ENCODE measurements at places on chromosomes 1 and 21.

DNA sequence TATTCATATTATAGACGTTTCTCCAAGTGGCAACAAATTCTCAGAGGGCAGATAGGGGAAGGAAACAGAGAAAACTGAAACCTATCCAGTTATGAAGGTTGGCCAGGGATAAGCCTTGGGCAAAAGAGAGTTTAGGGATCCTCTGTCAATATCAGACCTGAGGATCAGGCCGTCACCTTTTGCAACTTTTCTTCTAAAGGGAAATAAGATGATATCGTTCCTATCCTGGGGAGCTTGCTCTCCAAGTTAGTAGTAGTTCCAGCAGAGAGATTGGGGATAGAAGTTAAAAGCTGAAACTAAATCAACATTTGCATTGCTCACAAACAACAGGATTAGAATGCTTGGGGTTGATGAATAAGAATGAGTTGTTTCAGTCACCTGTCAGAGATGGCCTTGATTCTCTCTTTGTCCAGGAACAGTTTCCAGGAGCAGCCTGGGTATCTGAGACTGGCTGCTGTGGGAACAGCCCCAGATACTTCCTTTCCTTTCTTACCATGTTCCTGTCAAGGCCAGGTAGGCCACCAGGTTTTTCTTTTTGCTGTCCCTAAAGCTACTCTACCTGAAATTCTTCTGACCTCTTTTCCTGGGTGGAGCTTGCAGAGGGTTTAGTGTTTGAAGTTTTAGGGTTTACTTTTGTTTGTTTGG, 2.5 kb downstream of the RIIAD1 start:
- DNase-seq = no peak

GRCh38 chr1:228723921-228724320, 11.4 kb upstream of the RHOU start:
- DNase-seq = no peak

GRCh38 chr1:15174615-15174983, 21.1 kb downstream of the TMEM51 start:
- no peak for DNase-seq

- DNase-seq = no peak
Observed at GRCh38 chr1:179228783-179229213, 679 bp downstream of the ABL2 start.

DNA sequence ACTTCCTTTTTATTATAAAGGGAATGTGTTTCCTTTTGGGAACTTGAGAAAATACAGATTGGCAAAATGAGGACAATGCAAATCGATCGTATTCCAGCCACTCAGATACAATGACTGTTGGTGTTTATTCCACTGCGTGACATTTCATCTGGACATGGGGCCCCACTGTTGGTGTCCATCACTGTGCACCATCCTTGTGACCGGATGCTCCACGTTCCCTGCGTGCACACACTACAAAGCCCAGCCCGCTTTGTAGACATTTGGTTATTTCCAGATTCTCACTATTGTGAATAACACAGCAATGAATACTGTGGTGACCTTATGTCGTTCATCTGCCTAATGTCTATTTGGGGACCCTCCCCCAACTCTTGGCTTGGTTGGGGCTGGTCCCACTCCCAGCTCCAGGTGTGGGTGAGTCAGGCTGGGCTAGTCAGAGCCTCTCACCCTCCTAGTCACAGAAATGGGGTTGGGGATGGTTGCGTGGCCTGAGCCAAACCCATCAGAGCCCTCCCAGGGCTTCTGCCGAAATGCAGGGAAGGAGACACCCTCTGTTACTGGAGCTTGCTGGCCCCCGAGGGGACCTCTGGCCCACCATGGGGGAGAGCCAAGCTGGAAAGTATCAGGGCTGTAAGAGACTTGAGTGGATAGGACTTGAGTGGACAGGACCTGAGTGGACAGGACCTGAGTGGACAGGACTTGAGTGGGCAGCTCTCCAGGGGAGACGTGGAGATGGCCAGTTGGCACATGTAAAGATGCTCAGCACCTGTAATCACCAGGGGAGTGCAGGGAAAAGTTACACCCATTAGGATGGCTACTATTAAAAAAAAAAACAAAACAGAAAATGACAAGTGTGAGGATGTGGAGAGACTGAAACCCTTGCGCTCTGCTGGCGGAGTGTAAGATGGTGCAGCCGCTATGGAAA, 57.1 kb upstream of the ADARB1 start:
- DNase-seq = no peak

- DNase-seq = no peak
Observed at GRCh38 chr21:43598416-43599120, 60.7 kb downstream of the HSF2BP start.

GRCh38 chr1:192539297-192540092, 36.1 kb upstream of the RGS1 start:
- no peak for DNase-seq

- no peak for DNase-seq
Observed at GRCh38 chr1:206798384-206798996, 26.2 kb upstream of the IL10 start.

GRCh38 chr1:59230622-59231021, 66.3 kb upstream of the FGGY start:
- no peak for DNase-seq

DNA sequence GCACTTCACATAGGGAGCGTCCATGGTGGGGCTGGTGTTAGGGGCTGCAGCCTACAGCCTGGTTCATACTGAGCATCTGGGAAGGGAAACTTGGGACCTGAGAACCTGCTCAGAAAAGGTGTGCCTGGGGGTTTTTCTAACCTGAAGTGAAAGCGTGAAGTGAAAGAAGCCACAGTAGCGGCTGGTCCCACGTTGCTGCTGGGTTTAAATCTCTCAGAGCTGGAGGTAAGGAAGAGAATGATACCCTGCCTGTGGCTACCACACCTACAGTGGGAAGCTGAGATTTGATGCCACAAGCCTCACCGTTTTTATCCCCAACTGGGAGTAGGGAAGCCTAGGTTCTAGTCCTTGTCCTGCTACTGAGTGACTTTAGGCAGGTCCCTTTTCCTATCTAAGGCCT, 21.0 kb upstream of the FUCA1 start:
- no peak for DNase-seq

- no peak for DNase-seq
Observed at GRCh38 chr1:84504580-84505492, 1.4 kb upstream of the SPATA1 start.

DNA sequence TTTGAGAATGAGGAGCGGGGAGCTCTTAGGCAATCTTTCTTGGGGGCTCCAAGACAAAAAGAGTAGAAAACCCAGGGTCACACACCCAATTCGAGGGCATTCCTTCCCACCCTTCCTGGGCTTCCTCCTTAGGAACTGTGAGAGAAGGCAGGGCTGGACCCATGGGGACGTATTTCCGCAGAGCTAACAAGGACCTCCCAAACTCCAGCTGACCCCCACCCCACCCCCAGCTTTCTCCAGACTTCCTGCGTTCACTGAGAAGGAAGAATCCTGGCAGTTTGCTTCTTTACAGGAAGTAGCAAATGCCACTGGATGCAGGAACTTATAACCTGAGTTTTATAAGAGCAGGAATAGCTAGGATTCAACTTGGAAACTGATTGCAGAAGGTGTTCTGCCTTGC, 2.7 kb upstream of the LHX9 start:
- no peak for DNase-seq

DNA sequence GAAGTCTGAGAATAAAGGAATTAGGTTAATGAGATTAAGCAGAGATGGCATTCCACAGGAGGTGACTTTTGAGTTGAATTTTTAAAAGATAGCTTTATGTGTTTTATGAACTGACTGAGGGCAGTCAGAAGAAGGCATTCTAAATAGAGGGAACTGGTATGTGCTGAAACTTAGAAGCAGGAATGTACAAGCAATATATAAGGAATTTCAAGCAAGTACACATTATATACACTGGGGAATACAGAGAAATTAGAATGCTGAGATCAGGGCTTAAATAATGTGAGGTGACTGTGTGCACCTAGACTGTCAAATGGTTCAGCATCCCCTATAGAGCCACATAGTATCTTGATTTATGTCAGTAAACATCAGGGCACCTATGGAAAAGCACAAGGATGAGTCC, 19.3 kb downstream of the WNT2B start:
- no peak for DNase-seq

DNA sequence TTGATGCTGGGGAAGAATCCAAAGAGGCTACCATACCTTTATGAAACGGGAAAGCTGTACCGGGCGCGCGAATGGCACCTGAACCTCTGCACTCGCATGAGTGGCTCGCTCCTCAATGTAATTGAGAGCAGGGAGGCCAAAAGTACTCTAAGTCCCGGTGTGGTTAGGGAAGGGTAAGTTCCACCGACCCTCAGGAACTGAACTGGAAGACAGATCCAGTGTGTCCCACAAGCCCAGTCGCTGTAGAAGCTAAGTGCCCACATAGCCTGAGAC, 1.0 kb downstream of the GATAD2B start:
- DNase-seq = no peak

GRCh38 chr21:41149199-41149598, 18.8 kb upstream of the BACE2 start:
- DNase-seq = no peak

DNA sequence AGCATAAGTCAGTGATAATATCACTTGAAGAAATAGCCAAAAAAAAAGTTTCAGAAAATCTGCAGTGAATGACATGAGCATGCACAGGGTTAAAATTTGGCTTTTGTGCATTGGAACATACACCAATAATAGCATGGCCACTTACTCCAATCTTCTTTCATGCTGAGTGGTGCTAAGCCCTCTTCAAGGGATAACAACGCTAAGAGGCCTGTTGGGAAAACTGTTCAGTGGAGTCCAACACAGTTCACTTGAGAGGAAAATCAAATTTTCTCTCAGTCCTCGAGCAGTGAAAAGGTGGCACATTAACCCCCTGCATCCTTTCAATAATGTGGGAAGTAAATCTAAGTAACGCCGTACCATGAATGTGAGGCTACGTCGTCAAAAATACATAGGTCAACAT, 264.7 kb downstream of the SPATA17 start:
- no peak for DNase-seq

GRCh38 chr1:54564312-54565112, 16.5 kb downstream of the ACOT11 start:
- no peak for DNase-seq

DNA sequence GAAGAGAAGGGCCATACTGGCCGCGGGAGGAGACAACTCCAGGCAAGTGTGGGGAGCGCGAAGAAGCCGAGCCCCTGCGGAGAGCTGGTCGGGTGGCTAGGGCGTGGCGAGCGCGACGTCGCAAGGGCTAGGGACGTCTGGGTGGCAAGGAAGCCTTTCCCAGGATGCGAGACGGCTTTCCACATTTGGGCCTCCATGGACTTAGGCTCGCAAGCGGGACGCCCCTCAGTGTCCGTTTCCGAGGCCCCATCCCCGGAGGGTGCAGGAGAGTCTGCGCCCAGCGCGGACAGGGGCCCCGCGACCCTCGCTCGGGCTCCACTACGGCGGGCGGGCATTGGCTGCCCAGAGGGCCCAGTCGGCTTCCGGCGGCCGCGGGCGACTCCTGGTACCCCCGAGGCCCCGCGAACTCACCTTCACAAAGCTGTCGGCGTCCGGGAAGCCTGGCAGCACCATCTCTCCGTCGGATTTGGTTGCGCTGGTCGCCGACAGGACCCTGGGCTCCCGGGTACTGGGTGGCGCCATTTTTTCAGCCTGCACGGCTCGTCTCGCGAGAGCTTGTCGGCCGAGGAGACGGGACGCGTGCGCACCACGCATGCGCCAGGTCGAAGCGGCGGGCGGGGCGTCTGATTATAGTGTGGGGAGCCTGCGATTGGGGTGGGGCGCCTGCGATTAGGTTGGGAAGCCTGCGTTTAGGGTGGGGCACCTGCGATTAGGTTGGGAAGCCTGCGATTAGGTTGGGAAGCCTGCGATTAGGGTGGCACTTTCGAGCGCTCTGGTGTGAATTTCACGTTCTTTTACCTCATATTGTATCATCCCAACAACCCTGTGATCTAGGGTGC, at the start of gene EXOSC10:
TSS of gene EXOSC10 (minus strand) at position 560 of the 839 bp plus-strand sequence. CDS start at position 522, 38 bp downstream.
- peak; percentile 96 for DNase-seq

DNA sequence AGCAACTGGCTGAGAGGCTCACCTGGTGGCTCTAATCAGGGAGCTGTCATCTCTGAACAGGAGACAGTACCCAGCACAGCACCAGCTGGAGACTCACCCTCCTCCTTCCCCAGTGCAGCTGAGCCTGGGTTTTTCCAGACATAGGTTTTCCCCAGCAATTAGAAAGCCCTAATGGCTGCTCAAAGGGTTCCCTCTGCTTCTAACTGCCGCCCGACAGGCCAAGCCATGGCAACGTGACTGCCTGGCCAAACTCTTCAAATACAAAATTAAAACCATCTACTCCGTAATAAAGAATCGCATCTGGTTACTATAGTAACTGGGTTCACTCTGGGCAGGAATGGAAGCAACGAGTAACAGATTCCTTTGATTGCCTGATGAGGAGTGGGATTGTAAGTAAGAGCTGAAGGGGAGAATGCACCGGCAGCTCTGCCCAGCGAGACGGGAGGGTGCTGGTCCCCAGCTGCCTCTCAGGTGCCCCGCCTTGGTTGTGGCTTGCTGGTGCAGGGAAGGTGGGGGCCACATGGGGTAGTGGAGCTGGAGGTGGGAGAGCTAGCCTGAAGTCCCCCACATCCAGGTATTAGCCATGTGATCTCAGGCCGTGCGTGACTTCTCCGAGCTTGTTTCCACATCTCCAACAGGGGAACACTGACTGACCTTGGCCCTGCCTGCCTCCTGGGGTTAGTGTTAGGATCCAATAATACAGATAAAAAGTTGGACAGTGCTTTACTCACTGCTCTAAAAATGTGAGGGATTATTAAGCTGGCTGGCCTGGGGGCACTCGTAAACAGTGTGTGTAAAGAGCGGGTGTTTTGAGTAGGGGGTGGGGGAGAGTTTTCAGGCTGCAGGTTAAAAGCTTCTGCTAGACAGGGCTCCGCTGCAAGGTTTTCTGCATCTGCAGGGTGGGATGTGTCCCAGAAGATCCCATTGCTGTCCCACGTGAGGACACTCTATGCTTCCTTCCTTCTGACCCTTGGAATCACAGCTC, 94.2 kb downstream of the KCNN3 start:
- no peak for DNase-seq

DNA sequence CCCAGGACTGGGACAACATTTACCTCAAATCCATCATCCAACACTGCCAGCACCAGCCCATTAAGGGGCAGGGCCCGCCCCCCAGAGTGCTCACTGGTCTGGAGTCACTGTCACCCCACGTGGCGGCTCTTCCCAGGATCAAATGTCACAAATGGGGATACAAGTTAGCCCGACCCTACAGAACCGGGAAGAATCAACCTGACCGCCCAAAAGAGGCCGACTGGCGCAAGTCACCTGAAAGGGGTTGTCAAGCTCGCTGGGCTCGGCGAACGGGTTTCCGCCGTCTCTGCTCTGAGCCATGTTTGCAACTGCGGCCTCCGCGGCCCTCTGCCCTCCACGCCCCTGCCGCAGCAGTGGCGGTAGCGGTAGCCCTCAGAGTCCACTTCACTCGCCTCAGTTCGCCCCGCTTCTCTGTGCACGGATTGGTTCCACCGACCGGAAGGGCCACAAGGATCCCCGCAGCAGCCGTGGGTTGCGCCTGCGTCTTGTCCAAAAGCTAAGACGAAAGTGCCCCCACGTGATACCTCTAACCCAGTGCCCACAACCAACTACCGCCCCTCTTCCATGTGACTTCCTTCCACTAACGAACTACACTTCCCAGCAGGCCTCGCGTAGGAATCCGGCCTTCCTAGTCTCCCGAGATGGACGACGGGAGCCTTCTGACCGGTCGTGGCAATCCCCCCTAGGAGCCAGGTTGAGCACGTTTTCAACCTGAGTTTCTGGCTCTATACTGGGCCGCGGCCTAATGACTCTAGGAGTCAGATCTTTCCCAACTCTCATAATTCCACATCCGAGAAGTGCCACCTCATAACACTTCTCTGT, at the start of gene SCAMP3:
TSS of gene SCAMP3 (minus strand) at position 509 of the 822 bp plus-strand sequence. CDS start at position 300, 209 bp downstream.
- DNase-seq = peak; percentile 68

- DNase-seq = no peak
Observed at GRCh38 chr1:210917560-210918169, 216.3 kb downstream of the KCNH1 start.

Data from activated CD8-positive, alpha-beta memory T cell treated with anti-CD3 and anti-CD28 coated beads for 1 hour (primary cell).